ENCODE measurements at places on chromosomes 7 and 10.

DNA sequence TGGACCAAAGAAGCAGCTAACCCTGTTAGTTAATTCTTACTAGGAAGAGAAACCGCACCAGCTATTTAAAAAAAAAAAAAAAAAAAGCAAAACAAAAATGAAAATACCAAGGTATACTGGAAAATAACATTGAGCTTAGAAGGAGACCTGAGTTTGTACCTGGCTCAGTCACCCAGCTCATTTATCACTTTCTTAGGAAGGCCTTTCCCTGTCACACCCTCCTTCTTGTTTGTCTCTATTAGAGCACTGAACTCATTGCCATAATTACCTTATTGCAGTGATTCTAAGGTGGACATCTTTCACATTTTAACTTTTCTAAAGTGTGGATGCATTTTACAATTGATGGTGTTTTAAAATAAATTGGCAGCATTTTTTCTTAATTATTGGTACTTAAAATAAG is 24.1 kb downstream of the UBE2D1 start:
- no peak for DNase-seq

- DNase-seq, result no peak
Measured at GRCh38 chr7:10412422-10413019, 561.2 kb upstream of the PHF14 start.

GRCh38 chr10:131222986-131223385 is 88.5 kb downstream of the TCERG1L start:
- no peak for DNase-seq

GRCh38 chr7:36406156-36406555 is 16.5 kb downstream of the ANLN start:
- DNase-seq, result no peak

- no peak for DNase-seq
Measured at GRCh38 chr10:69387500-69387899, 29.2 kb downstream of the TACR2 start.

- DNase-seq, result no peak
Measured at GRCh38 chr7:29844559-29844958, 38.3 kb downstream of the WIPF3 start.

Measured in activated T-cell treated with anti-CD3 and anti-CD28 coated beads for 48 hours (primary cell).